ENCODE measurements at places on chromosomes 2 and 18.

DNA sequence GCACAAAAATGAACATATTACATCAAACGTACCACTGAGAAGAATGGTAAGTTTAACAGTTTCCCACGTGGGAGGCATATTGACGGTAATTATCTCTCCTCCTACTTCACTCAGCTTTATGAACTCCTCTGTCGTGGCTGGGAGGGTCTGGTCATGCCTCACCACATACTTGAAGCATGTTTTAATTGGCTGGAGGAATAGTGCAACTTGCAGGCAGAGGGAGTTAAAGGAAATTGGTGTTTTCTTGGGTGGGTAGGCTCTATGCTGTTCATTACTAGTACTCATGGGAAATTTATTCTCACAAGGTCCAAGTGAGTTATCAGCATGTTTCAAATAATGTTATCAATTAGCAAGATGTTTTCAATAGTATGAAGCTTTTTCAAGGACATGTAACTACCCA lies 767.0 kb downstream of the PLCL1 start:
- DNase-seq = no peak

DNA sequence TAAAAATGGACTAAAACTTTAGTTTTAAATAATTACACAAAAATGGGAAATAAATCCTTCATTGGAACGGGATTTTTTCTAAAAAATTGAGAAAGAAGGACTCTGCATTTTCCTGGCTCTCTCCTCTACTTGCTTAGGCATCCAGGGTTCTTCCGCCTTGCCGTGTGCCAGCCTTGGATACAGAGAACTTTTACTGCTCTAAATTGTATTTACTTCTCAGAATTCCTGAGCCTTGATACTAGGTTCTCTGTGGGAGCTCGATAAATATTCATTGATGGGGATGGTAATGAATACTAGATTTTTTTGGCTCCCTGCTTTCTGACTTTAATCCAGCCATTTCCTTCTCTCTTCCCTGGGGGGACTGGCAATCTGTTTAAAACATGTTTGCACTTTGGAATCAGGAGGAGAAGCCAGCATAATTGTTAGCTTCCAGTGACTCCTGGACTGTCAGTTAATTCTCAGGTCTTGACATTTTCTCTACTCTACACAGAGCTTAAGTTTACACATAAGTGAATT lies 746.1 kb upstream of the LRRTM1 start:
- no peak for DNase-seq

DNA sequence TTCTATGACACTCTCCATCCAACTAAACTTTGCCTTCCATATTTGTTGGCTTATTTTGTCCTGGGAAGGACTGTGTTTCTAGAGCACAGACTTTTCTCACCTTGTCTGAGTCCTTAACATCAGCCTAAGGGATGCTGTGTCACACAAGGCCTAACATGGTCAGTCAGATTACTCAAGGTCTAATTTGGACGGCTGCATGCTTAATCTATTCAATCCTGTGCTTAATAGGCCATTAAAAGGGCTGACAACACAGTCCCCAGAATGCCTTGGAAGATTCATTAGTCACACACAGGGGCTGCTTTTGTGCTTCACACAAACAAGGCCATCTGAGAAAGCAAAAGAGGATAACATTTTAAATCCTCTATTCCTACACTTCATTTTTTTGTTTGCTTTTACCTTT lies 84.0 kb downstream of the DYNAP start:
- no peak for DNase-seq

DNA sequence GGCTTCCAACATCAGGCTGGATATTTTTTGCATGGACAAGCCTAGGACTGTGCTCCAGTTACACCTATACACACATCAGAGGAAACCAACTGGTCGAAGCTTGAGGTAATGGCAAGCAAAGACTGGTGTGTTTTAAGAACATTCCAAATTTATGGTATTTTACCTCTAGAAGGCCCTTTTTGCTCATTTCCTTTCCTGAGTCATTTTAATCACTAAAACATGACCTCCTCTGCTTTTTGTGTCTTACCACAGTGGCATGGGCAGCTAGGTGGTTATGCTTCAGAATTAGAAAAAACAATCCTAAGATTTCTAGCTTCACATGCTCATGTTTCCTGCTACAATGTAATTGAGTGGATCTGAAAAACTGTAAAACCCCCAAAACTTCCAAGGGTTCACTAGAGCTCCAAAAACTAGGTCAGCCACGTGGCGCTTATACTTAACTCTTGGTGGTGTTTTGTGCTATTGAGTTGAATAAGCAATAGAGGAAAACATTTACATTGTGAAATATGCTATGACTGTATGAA lies 30.6 kb upstream of the CHRNA1 start:
- no peak for DNase-seq

- no peak for DNase-seq
Observed at GRCh38 chr2:45780541-45781463, 129.3 kb downstream of the PRKCE start.

DNA sequence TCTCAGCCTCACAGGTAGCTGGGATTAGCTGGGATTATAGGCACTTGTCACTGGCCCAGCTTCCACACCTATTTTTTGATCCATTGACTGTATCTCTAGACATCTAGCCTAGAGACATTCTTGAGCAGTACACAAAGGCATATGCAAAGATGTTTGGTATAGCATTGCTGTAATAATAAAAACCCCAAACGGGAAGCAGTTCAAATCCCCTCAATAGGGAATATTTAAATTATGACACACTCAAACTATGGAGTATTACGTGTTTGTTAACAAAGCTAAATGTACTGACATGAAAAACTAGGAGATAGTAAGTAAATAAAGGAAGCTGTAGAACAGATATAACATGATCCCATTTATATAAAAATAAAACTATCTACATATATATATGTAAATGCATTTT lies 27.7 kb downstream of the DOK1 start:
- no peak for DNase-seq

DNA sequence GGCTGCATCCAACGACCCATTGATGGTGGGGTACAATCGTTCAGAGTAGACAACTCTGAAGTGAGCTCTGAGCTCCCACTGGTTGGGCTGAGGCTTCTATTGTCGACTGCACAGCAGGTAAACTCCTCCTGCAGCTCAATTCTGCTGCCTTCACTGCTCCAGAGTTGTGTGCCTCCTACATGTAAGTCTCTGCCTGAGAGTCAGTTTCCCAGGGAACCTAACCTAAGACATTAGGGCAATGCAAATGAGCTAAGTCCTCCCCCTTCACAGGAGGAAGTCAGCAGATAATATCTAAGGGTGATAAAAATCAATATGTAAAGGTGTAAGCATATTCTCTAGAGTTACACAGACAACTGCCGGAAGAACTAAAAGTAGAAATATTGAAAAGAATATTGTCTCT lies 22.5 kb upstream of the ACYP2 start:
- no peak for DNase-seq

GRCh38 chr2:144117086-144117485 lies 402.8 kb downstream of the ZEB2 start:
- no peak for DNase-seq

- DNase-seq = no peak
Observed at GRCh38 chr2:12555012-12555645, 161.6 kb upstream of the TRIB2 start.

GRCh38 chr2:14182227-14182946 lies 450.1 kb upstream of the LRATD1 start:
- DNase-seq = no peak

GRCh38 chr2:181992776-181993175 lies 7.1 kb downstream of the PPP1R1C start:
- no peak for DNase-seq

GRCh38 chr2:26382564-26382963 lies 19.2 kb upstream of the DRC1 start:
- DNase-seq = no peak

- DNase-seq = no peak
Observed at GRCh38 chr2:75166491-75166890, 32.8 kb downstream of the TACR1 start.

DNA sequence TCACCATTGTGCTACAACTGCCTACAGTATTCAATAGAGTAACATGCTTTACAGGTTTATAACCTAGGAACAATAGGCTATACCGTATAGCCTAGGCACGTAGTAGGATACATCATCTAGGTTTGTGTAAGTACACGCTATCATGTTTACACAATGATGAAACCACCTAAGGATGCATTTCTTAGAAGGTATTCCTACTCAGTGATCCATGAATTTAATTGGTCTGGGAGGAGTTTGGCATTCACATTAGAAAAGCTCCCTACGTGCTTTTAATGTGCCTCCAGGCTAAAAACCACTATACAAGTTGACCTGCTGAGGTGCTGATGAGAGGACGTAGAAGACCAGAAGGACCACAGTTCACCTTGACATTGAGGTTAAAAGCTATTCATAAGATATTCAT lies 154.5 kb upstream of the LRRTM1 start:
- no peak for DNase-seq

DNA sequence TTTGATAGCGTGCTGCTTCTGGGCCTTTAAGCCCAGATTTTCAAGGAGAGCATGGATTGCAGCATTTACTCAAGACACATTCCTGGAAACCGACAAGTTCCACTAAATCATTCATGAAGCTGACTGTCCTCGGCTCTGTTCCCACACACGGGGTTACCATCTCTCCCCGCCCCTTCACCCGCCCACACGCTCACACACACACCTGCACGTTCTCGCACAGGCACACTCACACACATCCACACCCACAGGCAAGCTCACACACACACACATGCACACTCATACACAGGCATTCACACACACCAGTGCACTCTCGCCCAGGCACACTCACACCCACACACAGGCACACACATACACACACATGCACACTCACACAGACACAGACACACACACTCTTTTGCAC lies 150.0 kb upstream of the AGAP1 start:
- no peak for DNase-seq

GRCh38 chr18:1253827-1254226 lies 349.2 kb downstream of the ADCYAP1 start:
- DNase-seq = no peak

GRCh38 chr2:115160531-115161080 lies 718.2 kb downstream of the DPP10 start:
- DNase-seq = no peak

GRCh38 chr2:162118166-162119031 lies 33.6 kb downstream of the GCG start:
- DNase-seq = no peak

- no peak for DNase-seq
Observed at GRCh38 chr2:184879671-184880070, 281.3 kb downstream of the ZNF804A start.

DNA sequence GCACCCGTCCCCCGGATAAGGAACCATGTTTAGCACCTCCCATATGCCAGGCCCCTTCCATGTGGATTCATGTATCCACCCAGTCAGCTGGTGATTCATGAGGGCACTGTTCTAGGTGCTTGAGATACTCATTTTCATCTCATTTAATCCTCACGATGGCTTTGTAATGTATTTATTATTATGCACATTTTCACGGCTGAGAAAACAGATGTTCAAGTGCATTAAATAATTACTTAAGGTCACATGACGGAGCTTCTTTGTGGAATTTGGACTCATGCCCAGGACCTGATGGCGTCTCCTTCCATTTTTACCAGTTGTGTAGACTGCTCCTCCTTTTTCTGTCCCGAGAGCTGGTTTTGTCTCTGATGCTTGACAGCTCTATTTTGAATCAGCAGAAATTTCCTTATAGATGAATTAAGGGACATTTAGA lies 72.2 kb upstream of the RBM44 start:
- DNase-seq = no peak

GRCh38 chr2:70664525-70664924 lies 103.5 kb downstream of the ADD2 start:
- no peak for DNase-seq

DNA sequence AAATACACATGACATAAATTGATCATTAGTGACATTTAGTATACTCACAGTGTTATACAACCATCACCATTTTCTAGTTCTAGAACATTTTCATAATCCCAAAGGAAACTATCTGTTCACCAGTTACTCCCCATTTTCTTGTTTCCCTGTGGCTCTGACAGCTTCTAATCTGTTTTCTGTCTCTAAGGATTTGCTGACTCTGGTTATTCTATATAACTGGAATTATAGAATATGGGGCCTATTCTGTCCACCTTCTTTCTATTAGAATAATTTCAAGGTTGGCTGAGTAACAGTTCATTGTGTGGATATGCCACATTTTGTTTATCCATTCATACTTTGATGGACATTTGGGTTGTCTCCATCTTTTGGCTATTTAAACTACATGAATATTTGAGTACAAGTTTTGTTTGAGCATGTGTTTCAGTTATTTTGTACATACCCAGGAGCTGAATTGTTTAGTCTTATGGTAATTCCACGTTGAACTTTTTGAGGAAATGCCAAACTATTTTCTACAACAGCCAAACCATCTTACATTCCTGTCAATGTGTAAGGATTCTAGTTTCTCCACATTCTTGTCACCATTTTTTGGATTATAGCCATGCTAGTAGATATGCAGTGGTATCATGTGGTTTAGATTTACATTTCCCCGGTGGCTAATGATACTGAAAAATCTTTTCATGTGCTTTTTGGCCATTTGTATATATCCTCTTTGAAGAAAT lies 20.5 kb downstream of the KIAA1328 start:
- no peak for DNase-seq

- DNase-seq = peak; percentile 24
Observed at GRCh38 chr2:8229546-8229986, 452.3 kb upstream of the ID2 start.

DNA sequence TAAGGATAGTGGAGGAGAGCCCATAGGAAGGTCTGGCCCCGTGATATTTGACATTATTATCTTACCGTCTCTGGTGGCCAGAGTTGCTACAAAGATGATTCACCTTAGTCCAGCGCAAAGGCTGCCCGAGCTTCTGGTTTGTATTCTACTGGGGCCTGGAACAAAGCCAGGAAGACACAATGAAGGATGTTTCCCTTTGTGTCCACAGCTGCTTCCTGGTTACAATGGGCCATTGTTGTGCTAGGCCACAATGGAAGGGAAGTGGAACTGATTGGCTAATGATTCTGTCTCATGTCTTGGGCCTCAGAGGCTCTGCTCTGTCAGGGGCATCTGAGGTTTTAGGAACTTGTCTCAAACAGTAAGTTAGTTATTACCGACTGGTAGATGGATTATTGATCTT lies 132.2 kb downstream of the TDRD15 start:
- no peak for DNase-seq

DNA sequence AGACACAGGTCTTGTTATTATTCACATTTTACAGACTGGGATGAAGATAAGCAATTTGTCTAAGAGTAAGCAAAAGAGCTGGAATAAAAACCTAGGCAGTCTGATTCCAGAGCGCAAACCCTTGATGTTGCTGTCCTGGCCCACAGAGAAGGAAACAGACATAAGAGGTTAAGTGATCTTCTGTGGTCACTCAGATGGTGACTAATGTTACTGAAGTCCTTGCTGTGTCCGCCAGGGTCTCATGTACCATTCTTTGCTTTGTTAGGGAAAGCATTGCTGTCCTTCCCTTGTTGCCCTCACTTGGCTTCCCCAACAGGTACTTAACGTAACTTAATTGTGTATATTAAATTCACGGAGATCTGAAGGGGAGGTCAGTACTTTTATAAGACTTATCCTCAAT lies 14.9 kb upstream of the FAP start:
- DNase-seq = no peak

DNA sequence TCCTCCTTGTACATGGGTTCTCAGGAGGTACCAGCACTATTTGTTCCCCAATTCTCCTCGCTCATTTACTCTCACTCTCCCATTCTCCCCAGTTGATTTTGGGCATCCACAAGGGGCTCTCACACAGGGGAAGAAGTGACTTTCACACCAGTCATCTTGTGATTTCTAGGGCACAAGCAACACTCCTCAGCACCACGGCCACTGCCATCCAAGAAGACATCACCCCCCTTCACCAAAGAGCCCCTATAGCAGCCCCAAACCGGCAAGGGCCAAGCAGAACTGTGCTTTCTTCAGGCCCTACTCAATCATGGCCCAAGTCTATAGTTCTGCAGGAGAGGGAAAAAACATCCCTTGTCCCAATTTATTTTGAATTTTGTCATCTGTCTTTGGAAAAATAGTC lies 209.2 kb upstream of the ARL4C start:
- DNase-seq = no peak

All from stimulated activated CD4-positive, alpha-beta T cell treated with anti-CD3 and anti-CD28 coated beads, TNF-alpha, amount 100 ng/mL, for 48 hours (primary cell).